ENCODE measurements at places on chromosomes 2 and 18.

- DNase-seq: no peak
These were observed 96.9 kb upstream of the MSTN start for GRCh38 chr2:190159453-190159852.

- no peak for DNase-seq
These were observed 136.5 kb upstream of the TWIST2 start for GRCh38 chr2:238711346-238711745.

DNA sequence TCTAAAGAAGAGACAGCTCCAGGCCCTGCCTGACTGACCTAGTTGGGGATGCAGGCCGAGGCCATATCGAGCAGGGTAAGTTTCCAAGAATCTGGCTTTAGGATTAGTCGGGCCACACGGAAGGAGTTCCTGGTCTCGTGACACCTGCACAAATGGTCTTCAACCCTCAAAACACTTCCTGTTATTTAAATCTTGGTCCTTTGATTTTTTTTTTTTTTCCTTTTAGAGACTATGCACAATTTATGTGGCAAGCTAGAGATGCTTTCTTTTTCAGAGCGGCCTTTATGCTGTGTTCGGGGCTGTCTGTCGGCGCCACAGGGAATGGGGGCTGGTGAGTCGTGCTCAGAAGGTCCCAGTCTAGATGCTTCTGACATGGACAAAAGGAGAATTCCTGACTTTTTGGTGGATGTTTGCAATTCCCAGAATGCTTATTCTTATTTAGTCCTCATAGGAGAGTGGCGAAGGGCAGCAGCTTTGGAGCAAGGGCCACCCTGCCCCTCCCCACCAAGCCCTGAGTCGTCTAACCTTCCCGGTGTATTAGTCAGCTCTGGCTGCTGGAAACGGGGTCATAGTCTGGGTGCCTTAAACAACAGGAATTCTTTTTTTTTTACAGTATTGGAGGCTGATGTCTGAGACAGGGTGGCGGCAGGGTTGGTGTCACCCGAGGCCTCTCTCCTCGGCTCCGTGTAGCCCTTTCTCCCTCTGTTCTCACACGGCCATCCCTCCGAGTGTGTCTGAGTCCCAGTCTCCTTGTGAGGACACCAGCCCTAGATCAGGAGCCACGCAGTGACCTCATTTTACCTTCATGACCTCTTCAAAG lies 27.4 kb downstream of the HPCAL1 start:
- DNase-seq: no peak

GRCh38 chr2:113324684-113325160 lies 46.0 kb upstream of the PAX8 start:
- DNase-seq: no peak

DNA sequence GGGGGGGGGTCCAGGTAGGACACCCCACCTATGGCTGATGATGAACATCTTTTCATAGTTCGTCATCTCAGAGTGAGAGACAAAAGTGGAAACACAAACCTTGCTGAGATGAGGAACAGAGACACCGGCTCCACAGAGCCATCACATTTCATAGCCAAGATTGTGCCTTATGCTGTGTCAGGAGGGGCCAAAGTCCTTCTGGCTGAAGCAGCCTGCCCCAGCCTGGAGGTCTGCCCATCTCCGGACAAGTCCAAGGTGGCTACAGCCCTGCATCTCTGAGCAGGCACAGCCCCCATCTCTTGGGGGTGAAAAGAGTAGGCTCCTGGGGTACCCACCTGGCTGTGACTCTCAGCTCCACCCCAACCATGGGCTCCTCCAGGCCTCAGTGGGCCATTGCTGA lies 70.3 kb downstream of the ZBTB7C start:
- DNase-seq: no peak

Data from AG09319 (cell line).